ENCODE measurements at places on chromosomes 3 and 15. TPM values are rescaled to one million over a fixed set of nuclear protein-coding genes. Genes with fewer than 3 reads are reported as not detected.

- no peaks in the 10 kb centered on the region for H3K27me3 ChIP-seq
- H3K36me3 ChIP-seq = no peaks in the 10 kb centered on the region
- DNase-seq = no peak
These were observed 459.5 kb downstream of the DIPK2A start for GRCh38 chr3:144431134-144431533.

- no peak overlapping the region for H3K27ac ChIP-seq
- H3K4me1 ChIP-seq = no peaks in the 10 kb centered on the region
- no peak overlapping the region for H3K4me3 ChIP-seq
- no peaks in the 10 kb centered on the region for H3K27me3 ChIP-seq
- no peak for DNase-seq
These were observed 236.3 kb downstream of the MEX3B start for GRCh38 chr15:81809543-81809942.

DNA sequence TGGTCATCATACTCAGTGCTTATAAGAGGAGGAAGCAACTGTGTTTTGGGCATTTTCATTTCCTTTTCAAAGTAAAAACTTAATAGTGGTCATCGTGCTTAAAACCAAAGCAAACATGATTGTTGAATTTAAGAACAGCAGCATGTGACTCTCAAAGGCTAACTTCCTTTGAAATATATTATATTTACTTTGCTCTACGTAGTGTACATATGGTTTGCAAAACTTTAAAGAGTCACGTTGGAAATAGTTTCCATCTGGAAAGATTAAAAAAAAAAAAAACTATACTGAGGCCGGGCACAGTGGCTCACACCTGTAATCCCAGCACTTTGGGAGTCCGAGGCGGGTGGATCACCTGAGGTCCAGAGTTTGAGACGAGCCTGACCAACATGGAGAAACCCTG, 367.9 kb upstream of the BCHE start:
- H3K27me3 ChIP-seq = no peaks in the 10 kb centered on the region
- H3K27ac ChIP-seq = no peak overlapping the region
- H3K4me3 ChIP-seq = no peak overlapping the region

CCR9 gene
- polyA plus RNA-seq = not detected

TAGLN3 gene
- polyA plus RNA-seq = 1.2 TPM

WDR49 gene
- not detected for polyA plus RNA-seq

MCTP2 gene
- polyA plus RNA-seq = 3.6 TPM

Data from fibroblast of lung (primary cell).